ENCODE measurements at places on chromosomes 2 and 18.

DNA sequence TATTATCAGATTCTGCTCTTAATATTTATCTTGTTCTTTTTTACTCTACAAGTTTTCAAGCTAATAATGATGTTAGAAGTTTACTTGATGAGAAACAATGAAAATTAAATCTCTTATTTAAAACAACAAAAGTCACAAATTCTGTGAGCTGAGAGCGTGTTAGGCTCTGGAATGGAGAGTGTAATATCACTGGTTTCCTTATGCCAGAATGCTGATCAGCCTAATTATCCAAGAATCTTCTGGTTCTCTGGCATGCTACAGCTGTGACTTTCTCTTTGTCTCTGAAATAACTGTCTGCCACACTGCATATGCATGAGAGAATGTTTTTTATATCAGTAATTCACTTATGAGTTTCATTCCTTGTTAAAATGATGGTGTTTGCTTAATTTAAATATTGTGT lies 236.7 kb downstream of the PARD3B start:
- DNase-seq, result no peak

GRCh38 chr2:134621939-134622705 lies 96.7 kb downstream of the TMEM163 start:
- no peak for DNase-seq

DNA sequence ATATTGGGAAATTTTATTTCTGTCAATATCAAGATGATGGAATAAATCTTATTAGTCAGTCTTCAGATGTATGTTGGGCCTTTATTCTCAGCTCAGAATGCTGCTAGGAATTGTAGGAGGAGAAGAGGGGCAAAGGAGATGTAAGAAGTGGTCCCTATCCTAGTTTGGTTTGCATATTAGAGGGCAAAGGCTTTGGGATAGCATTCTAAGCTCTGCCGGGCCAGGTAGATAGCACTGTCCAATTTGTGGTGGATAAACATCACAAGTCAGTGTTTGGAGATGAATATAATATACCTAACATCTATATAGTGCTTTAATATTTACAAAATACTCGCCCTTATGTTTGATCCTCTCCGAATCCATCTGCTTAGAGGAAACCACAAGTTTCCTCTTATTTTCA lies 149.2 kb downstream of the GULP1 start:
- no peak for DNase-seq

- no peak for DNase-seq
These were observed 1042.3 kb upstream of the NRXN1 start for GRCh38 chr2:52074130-52074719.

GRCh38 chr2:154698296-154698720 lies at the start of gene KCNJ3:
TSS of gene KCNJ3 (plus strand) at chr2:154698695. CDS start at chr2:154698776, 81 bp downstream.
- no peak for DNase-seq

GRCh38 chr2:143452817-143453451 lies 323.7 kb downstream of the ARHGAP15 start:
- DNase-seq, result no peak

DNA sequence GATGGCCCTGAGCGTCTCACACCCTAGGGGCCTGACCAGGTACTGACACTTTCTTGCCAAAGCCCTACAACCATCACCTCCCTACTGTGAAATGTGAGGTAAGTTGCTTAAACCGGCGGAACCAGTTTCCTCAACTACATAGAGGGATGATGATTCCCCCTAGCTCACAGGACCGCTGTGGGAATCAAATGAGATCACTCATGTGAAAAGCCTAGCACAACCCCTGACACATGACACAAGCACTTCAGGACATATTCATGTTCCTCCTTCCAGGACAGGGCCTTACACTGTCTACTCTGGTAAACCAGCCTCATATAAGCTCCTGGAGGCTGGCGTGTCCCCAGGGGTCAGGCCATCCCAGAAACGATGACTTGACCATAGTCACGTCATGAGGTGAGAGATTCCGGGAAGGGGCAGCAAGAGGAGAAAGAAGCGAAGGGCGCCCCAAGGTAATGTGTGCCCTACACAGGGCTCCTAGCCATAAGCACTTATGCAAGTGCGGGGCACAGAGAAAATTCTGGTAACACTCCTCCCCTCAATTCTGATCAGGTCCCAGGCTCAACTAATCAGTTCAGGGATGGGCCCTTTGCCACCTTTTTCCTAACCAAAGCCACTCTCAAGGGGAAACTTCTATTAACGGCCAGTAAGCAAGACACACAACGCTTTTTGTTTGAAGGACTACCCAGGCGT lies 49.5 kb downstream of the C2orf42 start:
- no peak for DNase-seq

- no peak for DNase-seq
These were observed 503.6 kb downstream of the ARHGAP15 start for GRCh38 chr2:143632751-143633374.

All from NCI-H1105 (cell line).